AG10803 (cell line): ENCODE measurements at places on chromosomes 11 and 22.

DNA sequence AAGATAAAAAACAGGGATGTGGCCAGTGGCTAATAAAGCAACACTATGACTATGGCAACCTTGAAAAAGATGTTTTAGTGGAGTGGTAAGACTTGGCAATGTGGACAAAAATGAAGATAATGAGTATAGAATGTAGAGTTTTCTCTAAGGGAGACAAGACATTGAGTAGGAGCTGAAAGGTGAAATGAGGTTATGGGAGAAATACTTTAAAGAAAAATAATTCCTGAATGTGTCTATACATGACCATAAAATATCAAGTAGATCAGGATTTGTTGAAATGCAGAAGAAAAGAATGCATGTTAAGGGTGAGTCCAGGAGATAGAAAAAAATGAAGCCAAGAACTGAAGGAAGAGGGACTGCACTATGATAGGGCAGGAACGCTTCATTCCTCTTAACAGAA, 101.6 kb upstream of the CARD18 start:
- DNase-seq, result peak; percentile 20

DNA sequence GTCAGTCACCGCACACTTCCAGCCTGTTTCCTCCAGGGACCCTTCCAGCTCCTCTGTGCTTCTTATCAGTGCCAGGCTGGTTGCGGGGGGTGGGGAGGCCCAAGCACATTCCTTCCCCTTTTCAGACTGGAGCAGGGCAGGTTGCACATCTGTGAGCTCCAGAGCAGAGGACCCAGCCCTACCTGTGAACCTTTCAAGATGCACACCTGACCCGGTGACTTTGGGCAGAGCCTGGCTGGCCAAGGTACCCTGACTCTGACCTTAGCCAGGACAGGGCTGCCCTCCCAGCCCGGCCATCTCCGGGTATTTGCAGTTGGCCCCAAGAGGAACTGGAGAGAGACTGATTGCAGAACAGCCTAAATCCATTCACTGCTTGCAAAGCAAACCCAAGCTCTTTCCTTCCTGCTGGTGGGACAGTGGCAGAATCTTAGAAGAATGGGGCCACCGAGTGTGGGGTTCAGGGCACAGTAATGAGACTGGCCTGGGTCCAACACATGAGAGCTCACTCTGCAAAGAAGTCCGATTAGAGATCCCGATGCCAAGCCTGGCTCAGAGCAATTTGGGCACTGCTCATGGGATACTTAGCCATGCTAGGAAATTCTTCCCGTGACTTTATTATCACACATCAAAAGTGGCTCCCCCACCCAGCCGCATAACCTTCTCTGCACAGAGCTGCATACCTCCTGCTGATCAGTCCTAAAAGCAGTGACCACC, 64.7 kb upstream of the CCND1 start:
- DNase-seq, result no peak

GRCh38 chr22:34879001-34879400, 187.0 kb upstream of the ISX start:
- DNase-seq, result peak; percentile 78

- no peak for DNase-seq
Measured at GRCh38 chr22:19896665-19897355, 42.1 kb upstream of the GNB1L start.

DNA sequence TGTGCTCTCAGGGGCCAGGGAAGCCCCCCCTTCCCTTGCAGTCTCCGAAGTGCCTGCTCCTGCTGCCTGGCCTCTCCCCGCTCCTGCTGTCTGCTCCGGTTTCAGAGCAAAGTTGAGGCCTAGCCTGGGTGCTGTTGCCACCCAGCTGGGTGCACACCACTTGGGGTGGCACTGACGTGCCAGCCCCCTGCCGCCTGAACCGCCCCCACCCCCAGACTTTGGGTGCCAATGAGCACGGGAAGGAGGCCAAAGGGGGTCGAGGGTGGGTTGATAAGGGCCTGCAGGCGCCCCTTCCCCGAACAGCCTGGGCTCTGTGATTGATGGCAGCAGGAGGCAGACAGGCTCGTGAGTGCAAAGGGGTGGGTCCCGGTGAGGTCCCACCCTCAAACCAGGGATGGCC, 48.2 kb downstream of the EMSY start:
- DNase-seq, result no peak

GRCh38 chr11:33634291-33634834, 66.3 kb downstream of the C11orf91 start:
- peak; percentile 79 for DNase-seq

- DNase-seq, result no peak
Measured at GRCh38 chr11:25910086-25910485, 421.8 kb upstream of the ANO3 start.
